ENCODE measurements at places on chromosomes 1 and 21.

- no peak for DNase-seq
These were observed 6.2 kb upstream of the PEAR1 start for GRCh38 chr1:156887317-156887716.

DNA sequence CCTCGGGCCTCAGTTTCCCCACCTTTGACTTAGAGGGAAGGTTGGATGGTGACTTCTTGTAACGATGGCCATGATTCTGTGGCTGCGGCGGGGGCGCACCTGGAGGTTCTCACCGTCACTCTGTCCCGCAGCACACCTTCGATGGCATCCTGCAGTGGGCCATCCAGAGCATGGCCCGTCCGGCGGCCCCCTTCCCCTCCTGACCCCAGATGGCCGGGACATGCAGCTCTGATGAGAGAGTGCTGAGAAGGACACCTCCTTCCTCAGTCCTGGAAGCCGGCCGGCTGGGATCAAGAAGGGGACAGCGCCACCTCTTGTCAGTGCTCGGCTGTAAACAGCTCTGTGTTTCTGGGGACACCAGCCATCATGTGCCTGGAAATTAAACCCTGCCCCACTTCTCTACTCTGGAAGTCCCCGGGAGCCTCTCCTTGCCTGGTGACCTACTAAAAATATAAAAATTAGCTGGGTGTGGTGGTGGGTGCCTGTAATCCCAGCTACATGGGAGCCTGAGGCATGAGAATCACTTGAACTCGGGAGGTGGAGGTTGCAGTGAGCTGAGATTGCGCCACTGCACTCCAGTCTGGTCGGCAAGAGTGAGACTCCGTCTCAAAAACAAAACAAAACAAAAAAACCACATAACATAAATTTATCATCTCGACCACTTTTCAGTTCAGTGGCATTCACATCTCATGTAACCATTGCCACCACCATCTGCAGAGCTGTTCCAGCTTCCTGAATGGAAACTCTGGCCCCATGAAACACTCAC, 2.1 kb upstream of the PFKL start:
- peak; percentile 81 for DNase-seq

DNA sequence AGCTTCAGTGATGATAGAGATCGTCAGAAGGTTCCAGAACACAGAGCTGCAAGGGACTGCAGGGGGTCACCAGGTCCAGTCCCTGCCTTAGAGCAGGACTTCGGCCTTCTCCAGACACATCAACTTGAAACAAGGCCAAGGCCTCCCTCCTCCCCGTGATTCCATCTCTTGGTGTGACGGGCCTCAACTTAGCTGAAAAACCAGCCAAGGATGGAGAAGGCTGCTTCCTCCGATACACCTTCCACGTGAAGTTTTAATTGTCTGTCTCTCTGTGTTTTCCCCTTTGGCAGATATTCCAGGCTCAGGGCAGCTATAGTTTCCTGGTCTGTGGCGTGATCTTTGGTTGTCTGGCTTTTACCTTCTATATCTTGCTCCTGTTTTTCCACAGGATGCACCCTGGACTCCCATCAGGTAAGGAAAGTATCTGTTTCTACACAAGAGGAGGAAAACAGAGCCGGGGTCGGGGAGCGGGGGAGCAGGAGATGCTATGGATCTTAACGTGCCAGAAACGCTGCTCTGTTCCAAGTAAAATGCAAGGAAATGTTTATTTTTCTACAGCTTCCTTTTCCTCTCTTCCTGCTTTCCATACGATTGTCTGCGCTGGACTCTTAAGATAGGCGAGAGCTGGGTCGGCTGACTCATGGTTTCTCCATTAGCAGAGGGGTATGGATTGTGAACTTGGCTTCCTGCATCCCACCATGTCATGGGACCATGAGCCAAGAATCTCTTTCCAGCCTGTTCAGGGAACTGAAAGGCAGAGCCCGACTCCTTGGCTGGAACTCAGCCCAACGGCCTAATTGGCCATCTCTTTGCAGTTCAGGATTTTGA, 32.8 kb downstream of the ELK4 start:
- no peak for DNase-seq

DNA sequence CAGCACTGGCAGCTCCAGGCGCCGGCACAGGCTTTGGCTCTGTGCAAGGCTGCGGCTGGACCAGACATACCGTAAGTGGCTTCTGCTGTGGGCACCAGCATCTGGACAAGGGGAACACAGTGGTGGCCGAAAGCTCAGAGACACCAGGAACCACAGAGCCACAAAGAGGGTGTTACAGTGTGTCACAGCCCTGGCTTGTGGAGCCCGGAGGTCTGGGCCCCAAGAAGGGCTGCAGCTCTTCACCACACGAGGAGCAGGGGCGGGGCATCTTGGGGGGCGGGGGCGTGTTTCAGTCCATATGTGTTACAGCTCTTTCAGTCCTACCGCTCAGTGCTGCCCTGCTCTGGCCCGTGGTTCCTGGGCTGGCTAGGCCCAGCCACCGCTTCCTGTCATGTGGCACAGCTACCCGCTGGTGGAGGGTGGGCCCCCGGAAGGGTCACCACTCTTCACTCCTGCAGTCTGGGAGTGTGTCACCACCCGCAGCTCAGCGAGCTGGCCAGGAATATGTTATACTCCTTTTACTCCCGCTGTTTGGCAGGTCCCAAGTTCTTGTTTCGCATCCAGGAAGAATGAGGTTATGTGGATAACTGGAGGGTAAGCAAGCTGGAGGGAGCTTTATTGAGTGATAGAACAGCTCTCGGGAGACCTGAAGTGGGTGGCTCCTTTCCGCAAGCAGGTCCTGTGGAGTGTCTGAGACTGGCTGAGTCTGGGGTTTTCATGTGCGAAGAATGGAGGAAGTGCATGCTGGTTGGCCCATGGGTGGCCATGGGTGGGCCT, 3.3 kb upstream of the LSM10 start:
- DNase-seq = no peak

DNA sequence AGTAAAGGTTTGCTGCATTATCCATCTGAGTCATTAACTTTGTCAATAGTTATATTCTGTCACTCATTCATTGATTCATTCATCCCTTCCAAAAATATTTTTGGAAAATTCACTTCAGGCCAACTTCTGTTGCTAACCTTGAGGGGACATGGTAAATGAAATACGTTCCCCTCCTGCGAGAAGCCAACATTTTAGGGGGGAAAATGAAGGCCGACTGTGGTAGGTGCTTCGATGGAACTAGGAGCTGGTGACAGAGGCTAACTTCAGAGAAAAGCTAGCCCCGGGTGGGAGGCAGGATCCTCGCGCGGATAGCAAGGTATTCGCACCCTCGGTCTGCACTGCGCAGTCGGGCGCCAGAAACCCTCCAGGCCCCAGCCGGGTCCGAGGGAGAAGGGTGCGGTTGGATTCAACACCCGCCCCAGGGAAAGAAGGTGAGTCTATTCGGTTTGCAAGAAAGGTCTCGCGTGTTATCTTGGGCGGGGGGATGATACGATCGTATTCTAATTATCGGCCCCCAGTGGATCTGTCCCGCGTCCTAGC, 646 bp upstream of the RRP15 start:
- no peak for DNase-seq

- DNase-seq = no peak
These were observed 33.6 kb upstream of the CASZ1 start for GRCh38 chr1:10829965-10830515.

Data from omental fat pad (tissue), 4 donors.